Fibroblast of gingiva (primary cell): ENCODE measurements at places on chromosomes 7 and 10.

DNA sequence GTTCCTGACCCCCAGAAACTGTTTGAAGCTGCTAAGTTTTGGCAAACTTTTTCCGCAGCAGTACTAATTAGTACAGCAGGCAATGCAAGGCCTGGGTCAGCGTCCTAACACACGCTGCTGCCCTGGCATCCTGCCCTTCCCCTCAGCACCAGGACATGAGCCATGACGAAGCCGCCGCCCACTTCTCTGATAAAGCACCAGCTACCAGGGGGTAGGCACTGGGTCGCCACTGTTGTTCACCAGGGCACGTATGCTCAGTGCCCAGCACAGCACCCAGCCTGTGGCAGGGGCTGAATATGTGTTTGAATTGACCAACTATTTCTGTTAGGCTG, 59.5 kb downstream of the CHST15 start:
- DNase-seq = no peak

- no peak for DNase-seq
Measured at GRCh38 chr10:118028619-118029018, 18.1 kb downstream of the RAB11FIP2 start.

GRCh38 chr10:102421757-102422512, 1.3 kb downstream of the FBXL15 start:
- DNase-seq = no peak

- DNase-seq = peak; percentile 64
Measured at GRCh38 chr7:55073976-55074528, 55.2 kb downstream of the EGFR start.

DNA sequence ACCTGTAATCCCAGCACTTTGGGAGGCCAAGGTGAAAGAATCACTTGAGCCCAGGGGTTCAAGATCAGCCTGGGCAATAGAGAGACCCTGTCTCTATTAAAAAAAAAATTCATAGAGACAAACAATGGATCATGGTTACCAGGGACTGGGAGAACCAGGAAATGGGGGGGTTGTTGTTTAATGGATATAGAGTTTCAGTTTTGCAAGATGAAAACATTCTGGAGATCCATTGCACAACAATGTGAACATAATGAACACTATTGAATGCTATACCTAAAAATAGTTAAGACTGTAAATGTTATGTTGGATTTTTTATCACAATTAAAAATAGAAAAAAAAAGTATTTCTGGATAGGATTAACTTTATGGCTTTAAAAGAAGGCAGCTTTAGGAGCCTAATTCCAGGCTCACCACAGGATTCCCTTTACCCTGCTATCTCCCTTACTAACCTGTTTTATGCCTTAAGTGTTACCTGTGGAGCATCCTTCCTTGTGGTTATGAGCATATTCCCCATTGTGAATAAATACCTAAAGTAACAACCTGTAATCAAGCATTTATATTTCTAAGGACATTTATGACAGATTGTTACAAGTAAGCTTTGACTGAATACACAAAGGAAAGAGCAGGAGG, 45.1 kb upstream of the SGCE start:
- DNase-seq = peak; percentile 70

DNA sequence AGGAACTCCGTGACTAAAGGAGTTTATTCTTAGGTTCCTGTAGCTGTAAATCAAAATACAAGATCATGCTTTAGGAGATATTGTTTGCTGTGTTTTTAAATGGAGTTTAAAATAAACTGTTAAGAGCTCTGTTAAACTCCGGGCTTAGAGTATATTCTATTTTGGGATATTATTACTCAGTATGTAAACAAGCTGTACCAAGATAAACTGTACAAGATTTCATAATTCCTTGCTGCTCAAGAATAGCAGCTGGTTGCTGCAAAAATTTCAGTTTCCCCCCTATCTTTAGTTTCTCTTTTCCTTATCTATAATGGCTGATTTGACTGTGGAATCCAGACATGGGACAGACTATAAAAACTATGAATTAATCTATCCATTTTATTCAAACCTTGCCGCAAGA, 215.7 kb downstream of the HTR7 start:
- no peak for DNase-seq

- DNase-seq = no peak
Measured at GRCh38 chr7:152476551-152476950, 40.7 kb upstream of the KMT2C start.

DNA sequence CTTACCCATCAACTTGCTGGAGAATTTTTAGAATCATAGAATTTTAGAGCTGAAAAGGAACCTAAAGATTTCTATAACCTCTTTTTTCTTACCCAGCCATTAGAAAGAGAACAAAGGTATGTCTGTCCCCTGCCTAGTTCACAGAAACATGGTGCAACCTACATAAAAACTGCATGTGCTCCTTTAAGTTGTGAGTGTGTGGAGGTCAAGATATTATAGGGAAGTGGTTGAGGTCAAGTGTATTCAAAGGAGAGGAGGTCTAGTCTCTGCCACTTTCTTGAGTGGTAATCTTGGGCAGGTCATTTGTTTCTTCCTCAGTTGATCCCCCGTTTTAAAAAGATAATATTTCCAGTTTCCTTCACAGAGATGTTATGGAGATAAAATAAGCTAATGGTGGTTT, 6.4 kb downstream of the UBTD1 start:
- no peak for DNase-seq

GRCh38 chr7:106777674-106778299, 87.3 kb upstream of the PIK3CG start:
- DNase-seq = no peak

DNA sequence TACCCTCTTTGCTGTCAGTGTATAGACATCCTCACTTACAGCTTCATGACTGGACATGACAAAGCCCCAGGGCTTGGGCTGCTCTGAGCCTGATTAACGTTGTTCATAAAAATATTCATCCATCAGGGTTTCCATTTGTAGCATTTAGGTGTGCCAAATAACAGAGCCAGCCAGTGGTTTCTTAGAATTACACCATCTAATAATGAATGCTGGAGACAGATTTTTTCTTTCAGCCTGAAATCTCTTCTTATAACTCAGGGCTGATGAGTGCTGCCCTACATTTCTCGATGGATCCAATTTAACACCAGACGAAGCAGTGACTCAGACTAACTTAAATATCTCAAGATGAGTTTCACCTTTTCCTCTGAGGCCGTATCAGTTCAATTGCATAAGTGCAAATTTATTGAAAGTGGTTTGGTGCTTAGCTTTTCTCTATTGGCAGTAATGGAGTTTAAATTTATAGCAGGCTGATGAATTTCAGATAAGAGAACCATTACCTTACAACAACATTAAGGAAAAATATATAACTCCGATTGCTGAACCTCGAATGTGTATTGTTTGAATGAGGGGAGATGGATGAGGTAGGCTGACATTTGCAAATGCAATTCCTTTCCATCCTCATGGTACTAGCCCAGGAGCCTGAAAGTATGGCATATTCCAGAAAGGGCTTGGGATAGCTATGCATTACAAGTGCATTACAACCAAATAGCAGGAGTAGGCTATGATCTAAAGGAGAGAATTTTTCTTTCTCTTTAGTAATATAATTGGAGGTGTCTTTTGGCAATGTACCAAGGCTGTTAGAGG, 900.6 kb downstream of the KCNMA1 start:
- peak; percentile 13 for DNase-seq

GRCh38 chr10:129742742-129743550, 221.1 kb downstream of the EBF3 start:
- DNase-seq = no peak

DNA sequence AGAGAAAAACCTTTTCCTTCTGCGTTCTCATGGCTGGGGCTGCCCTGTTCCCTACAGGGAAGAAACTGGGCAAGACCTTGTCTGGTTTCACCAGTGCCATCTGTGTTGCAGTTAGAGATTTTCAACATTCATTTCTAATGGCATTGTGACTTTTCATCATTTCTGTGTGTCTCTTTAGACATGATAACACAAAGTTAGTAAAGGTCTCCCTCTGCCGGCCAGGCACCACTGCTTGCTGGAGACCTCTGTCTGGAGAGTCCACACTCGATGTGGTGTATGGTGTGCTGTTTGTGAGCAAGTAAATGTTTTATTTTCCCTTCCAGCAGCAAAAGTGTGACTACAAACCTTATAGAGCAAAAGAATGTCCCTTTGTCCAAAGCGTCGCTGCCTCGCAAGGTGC, 213.5 kb downstream of the PAXIP1 start:
- no peak for DNase-seq

DNA sequence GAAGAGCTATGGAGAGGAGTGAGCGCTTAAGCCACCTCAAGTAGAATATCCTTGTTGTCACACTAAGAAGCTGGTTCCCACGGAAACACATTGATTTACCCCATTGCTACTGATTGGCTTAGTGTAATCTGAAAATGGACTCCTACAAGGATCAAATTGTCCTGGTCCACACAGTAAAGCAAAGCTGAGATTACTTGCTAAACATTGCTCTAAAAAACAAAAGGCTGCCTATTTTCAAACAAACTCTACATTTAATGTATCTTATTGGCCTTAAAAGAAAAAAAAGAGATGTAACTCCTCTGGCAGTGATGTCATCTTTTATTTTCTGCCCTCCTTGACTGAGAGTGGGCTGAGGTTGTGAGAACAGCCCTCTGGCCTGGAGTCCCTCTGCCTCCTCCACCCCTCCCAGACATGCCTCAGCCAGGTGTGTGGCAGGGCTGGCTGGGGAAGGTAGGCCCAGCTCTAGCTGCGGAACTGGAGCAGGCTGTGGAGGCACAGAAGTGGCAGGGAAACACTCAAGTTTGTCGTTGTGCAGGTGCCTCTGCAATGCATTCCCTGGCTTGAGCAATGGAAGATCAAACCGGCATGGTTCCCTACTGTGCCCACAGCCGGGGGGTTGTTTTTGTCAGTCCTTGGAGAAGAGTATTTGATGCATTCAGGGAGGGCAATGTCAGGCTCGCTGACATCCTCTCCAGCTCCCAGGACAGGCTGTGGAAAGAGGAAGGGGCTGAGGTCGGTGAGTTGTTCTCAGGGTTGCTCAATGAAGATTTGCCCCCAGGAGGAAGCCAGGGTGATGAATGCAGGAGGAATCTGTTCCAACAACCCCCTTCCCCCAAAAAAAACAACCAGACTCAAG, 9.1 kb downstream of the KLF6 start:
- DNase-seq = peak; percentile 70

GRCh38 chr7:28169230-28169629, 11.4 kb downstream of the JAZF1 start:
- no peak for DNase-seq

GRCh38 chr7:155381852-155382801, 75.8 kb upstream of the EN2 start:
- DNase-seq = no peak

GRCh38 chr7:21579341-21580072, 36.7 kb downstream of the DNAH11 start:
- no peak for DNase-seq

DNA sequence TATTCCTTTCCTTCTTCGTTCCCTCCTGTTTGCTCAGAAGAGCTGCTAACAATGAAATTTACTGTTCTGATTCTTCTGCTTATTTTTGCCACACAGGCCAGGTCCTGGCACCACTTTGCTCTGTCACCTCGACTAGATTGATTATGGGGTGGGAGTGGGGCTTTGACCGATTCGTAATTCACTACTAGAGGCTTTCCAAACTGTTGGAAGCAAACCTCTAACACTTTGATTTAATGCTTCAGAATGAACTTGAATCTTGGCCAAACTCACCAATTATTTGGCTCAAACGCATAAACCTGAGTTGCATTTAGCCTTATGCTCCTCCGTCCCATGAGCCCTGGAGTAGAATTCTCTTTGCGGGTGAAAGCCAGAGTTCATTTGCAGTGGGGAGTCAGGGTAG, 476.2 kb upstream of the FZD8 start:
- DNase-seq = no peak

GRCh38 chr10:68176797-68177196, 55.1 kb downstream of the ATOH7 start:
- DNase-seq = no peak

GRCh38 chr10:50550291-50550839, 73.4 kb downstream of the SGMS1 start:
- DNase-seq = no peak

DNA sequence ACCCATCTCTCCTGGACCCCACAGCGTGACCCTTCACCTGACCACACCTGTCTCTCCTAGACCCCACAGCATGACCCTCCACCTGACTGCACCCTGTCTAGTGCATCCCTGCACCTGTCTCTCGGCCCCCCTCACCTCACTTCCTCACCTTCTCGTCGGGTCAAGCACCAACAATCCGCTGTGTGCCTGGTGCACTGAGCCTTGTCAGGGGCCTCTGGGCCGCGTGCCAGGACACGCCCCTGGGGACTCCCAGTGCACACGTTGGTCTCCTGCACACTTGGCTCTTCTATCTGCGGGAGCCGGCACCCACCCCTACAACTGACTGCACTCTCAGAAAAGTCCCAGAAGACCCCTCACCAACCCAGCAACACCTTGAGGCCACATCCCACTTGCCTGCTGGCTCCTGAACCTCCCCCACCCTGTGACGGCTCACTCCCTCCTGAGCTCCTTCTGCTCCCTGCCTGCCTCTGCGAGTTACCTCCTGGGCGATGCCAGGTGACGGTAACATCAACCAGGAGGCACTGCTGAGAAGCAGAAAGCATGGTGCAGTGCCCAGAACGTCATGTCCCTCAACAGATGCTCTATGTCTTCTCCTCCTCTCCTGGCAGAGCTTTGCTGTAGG, 147.6 kb downstream of the DIP2C start:
- no peak for DNase-seq

GRCh38 chr7:12583922-12584321, 13.4 kb downstream of the SCIN start:
- DNase-seq = no peak

GRCh38 chr10:75662715-75663114, 231.3 kb downstream of the LRMDA start:
- peak; percentile 72 for DNase-seq

DNA sequence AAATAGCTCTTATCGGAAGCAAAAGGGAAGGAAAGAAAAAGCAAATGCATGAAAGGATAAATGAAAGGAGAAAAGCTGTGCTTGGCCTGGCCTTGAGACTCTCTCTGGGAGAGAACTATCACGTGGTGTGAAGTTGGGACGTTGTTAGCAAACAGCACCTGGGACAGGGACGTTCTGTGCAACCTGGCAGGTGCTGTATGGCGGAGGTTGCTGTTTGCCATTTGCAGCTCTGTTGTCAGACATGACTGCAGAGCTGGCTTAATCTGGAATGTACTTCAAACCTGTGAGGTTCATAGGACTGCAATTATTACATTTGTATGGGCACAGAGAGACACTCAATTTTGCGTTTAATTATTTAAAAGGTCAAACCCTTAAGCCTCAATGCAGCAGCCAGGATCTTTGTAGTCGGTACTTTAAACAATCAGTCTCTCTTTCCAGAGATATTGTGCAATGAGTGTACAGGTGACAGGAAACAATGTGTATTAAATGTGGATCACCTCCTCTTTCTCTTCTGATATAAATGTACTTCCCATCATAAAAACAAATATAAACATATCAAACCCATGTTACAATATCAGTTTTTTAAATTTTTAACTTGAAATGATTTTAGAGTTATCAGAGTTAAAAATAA, 800.5 kb upstream of the KCND2 start:
- DNase-seq = no peak

DNA sequence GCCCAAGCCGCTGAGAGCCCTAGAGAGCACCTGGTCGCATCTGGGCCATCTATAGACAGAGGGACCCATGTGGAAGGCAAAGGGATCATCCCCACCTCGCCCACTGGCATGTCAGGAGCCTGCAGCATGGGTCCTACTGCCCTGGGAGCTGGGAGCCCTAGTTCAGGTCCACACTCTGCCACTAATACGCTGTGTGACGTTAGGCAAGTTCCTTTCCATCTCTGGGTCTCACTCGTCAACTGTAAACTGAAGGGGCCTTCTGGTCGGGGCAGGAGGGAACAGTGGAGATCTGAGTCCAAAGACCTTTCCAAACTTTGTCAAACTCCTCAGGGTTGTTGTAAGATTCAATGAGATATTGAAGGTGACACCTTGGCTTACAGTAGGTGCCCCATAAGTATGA, 23.4 kb downstream of the UNC5B start:
- no peak for DNase-seq
